ENCODE measurements at places on chromosomes 13 and 19.

GRCh38 chr13:65926750-65927171, 1303.4 kb downstream of the PCDH9 start:
- DNase-seq = no peak

GRCh38 chr13:73708393-73708985, 425.7 kb downstream of the KLF12 start:
- peak; percentile 67 for DNase-seq

DNA sequence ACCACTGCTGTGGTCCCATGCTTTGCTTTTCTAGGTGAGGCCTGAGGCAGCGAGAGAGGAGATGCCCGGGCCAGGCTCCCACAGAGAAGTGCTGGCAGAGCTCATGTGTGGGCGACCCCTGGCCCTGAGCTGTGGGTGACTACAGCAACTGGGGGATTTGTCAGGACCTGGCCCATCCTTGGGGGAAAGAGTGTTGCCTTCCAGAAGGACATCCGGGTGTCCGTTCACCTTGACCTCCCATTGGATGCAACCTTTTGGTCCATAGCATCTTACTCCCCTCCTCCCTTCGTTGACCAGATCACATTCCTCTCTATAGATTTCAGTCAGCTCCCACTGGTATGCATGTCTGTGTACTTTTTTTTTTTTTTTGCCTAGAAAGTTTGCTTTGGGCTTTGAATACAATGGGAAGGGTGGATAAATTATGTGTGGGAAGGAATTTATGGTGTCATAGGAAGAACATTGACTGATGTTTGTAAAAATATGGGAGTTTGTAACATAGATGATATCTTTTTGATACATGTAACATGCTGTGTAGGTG, 84.2 kb upstream of the RNF113B start:
- DNase-seq = no peak

GRCh38 chr13:50955241-50955640, 45.6 kb downstream of the RNASEH2B start:
- no peak for DNase-seq

GRCh38 chr13:42110410-42111155, 62.1 kb downstream of the DGKH start:
- DNase-seq = peak; percentile 63

DNA sequence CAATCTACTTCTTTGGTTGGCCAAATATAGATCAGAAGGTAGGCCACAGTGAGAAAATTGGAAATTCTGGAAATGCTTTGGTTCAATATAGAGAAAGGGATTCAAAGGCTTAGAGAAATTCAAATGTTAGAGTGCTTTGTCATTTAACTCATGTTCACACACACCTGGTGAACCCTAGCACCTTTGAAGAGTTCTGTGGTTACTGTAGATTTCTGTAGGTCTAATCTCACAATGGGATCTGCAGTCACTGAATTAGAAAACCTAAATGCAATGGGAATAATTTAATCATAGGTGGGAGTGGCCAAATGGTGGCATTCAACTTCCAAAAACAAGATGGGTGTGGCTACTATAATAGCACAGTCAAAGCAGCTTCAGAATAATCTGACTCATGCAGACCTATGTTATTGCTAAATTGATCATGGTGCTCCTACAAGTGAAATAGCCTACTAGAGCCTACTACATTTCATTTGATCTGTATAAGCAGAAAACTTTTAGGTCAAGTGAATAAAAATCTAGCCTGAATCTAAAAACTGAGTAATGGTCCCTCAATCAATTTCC, 1152.9 kb downstream of the PCDH9 start:
- DNase-seq = no peak

DNA sequence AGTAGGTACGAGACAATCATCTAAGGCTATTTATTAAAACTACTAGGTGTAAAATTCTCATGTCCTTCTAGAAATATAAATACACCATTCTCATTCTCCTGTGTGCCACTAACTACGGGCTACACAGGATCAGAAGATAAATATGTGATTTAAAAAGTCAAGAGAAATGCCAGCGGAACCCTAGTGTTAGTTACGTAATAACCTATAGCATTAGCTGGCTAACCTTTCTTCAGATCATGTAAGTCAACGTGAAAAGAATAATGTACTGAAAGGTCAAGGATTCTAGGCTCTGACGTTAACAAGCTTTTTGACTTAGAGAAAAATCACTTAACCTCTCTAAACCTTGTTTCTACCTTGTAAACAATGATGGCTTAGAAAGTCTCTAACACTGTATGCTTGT, 121.8 kb downstream of the RGCC start:
- no peak for DNase-seq

- no peak for DNase-seq
Measured at GRCh38 chr13:23348262-23349127, 85.0 kb downstream of the SACS start.

- peak; percentile 16 for DNase-seq
Measured at GRCh38 chr13:44576351-44577235, 463 bp upstream of the TSC22D1 start.

DNA sequence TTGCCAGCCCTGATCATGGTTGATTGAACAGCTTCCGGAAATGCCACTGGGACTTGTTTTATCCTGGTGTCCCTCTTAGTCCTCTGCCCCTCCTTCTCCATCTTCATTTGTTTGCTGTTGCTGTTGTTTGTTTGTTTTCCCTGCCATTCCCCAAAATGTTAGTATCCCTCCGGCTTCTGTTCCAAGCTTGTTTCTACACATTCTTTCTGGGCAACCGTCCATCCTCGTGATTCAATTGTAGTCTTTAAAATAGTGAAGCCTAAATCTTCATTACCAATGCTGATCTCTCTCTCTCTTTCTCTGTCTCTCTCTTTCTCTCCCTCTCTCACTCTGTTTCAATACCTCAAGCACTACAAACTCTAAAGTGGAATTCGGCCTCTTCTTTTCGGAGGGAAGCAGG, 649.3 kb upstream of the ARGLU1 start:
- no peak for DNase-seq

GRCh38 chr13:111877906-111878305, 189.0 kb upstream of the SOX1 start:
- no peak for DNase-seq

DNA sequence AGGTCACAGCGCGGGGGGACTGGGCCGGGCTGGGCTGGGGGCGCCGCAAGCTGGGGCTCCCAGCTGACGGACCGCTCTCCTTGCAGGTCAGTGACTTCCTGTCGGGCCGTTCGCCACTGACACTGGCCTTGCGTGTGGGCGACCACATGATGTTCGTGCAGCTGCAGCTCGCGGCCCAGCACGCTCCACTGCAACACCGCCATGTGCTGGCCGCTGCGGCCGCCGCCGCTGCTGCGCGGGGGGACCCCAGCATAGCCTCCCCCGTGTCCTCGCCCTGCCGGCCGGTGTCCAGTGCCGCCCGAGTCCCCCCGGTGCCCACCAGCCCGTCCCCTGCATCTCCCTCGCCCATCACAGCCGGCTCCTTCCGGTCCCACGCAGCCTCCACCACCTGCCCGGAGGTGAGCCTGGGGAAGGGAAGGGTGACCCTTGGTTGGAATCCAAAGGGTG, 5.7 kb downstream of the MIDN start:
- DNase-seq = no peak

DNA sequence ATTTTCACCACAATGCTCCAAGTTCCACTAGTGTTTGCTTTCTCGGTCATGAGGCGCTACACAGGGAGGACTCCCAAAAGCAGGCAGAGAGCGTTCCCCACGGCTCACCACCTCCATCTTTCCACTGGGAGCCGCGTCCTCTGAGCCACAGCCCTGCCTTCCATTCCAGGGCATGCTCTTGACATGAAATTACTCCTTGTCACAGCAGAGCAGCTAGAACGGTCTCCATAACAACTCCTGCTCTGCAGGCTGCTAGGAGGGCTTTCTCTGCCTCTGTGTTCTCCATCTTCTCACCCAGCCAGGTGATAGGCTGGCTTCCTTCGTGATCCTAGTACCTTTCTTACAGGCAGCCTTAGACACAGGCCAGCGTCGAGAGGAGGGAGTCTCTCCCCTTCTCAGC, 171.8 kb upstream of the UBL3 start:
- DNase-seq = no peak

- peak; percentile 84 for DNase-seq
Measured at GRCh38 chr13:106507560-106508274, 27.7 kb downstream of the EFNB2 start.

- no peak for DNase-seq
Measured at GRCh38 chr19:10691178-10691881, 9.9 kb upstream of the QTRT1 start.

GRCh38 chr13:28325022-28325421, 169.9 kb downstream of the FLT1 start:
- no peak for DNase-seq

DNA sequence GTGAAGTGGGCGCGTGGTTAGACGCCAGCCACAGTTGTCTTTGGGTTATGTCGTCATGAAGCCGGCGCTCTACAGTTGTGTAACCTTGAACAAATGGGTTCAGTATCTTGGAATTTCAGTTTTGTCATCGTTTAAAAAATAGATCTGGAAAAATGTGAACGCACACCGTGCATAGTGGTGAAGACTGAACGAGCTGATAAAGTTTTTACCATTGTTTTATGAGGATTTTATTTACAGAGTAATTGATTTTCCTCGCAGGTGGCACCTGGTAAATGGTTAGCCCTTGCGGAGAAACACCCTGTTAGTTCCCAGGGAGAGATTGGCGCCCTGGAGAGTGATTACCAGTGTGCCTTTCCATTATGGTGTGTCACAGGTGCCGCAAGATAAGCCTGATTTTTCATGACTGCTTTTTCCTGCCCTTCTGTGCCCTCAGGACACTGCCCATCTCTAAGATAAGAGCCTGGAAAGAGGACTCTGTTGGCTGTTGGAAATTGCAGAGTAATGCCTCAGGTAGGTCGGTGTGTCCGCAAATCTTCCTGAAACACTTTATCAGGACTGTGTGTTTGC, 577 bp downstream of the ZNF181 start:
- no peak for DNase-seq

- no peak for DNase-seq
Measured at GRCh38 chr13:48281556-48281955, 22.0 kb upstream of the RB1 start.

DNA sequence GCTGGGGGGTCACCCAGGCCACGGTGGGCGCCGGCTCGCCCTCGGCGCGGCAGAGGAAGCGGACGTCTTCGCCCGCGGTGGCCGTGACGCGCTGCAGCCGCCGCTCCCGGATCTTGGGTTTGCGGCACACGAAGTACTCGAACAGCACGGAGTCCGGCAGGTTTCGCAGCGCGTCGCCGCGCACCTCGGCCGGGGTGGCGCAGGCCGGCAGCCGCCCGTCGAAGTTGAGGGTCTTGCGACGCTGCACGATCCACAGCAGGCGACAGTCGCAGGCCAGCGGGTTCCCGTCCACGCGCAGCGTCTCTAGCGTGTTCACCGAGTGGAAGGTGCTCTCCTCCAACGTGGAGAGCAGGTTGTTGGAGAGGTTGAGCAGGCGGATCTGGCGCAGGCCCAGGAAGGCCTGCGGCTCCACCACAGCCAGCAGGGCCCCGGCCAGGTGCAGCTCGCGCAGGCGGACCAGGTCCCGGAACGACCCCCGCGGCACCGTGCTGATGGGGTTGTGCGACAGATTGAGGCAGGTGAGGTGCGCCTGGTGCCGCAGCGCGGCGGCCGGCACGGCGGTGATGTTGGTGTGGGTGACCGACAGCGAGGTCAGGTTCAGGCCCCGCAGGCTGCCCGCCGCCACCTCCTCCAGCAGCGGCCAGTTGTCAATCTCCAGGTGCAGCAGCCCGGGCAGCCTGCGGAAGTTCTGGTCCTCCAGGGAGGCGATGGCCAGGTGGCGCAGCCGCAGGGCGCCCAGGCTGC, 8.6 kb upstream of the PEAK3 start:
- no peak for DNase-seq

DNA sequence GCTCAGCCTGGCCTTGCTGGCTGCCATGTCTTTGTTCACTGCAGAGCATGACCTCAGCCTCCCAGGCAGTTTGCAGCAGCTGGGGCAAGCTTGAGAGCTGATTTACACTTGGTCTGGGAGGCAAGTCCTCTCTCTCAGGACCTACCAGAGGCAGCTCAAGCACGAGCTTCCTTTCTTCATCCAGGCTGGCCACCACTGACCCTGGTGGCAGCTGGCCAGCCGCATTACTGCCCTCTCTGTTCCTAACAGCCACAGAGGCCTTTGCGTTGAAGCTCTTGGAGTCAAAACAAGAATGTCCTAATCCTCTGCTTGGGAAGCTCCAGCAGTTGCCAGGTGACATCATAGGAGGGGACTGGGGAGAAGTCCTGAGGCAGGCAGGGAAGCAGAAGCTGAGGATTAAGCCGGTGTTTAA, 85.7 kb downstream of the NUFIP1 start:
- DNase-seq = peak; percentile 91

DNA sequence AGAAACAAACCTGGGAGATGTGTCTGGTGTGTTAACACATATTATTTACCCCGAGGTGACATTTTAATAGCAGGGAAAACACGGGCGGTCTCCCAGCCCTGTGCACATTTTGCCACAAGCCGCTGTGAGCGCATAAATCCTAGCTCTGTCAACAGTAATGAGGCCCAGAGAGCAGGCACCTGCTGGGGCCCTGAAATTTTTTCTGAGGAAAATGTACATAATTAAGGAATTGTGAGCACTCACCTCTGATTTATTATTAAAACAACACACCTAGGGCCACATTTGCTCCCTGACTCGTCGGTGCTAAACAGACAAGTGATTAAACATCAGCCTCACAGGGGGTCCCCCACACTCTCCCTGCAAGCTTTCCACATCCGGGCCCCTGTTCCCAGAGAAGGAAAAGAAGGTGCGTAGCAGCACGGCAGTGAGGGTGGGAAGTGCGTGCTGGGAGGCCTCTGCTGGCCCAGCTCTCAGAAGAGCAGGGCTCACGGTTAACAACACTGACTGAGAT, 616.3 kb downstream of the UQCRFS1 start:
- DNase-seq = no peak

DNA sequence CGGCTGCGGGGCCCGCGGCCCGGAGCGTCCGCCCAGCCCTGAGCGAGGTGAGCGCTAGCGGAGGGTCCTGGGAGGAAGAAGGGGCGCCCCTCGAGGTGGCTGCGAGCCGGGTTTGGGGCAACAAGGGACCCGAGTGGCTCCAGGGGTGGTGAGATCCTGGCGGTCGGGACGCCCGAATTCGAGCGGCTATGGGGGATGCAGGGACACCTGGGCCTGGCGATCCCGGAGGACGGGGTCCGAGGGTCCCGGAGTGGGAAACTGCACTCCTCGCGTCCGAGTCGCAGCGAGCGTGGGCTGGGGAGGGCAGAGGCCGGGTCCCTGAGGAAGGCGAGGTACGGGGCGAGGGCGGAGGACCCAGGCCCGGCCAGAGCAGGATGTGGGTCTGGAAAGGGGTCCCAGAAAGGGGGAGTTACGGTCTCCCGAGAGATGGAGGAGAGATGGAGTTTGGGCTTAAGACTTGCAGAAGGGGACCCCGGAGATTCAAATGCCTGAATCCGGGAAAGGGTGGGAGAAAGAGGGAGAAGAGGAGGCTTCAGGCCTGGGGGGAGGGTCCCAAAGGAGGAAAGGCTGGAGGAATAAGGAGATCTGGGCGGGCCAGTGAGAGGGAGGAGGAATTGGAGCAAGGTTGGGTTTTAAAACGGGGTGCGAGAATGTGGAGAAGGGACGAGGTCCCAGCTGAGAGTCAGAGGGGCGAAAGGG, 542 bp downstream of the CACNG7 start:
- DNase-seq = no peak

- DNase-seq = no peak
Measured at GRCh38 chr19:35228177-35228930, at the start of gene FAM187B. TSS of gene FAM187B (minus strand) at chr19:35228739. CDS start at chr19:35228680, 59 bp downstream.
